Activated effector memory CD4-positive, alpha-beta T cell treated with Interleukin-2 at 50 U/mL for 16 hours (primary cell): ENCODE measurements at places on chromosomes 12 and 14.

DNA sequence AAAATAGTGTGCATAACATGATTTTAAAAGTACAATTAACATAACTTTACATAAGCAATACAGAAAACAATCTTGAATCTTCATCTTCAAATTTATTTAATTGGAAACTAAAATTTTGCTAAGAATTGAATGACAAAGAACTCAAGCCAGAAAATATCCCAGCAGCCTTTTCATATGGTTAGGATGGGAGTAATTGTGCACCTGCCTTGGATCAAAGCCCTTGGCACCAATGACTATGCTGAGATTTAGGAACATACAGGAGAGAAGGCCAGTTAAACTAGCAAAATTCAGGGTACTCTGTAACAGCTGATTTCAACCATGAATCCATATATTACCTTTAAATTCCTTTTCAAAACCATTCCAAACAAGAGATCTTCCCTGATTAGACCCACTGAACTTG lies 5.8 kb downstream of the KERA start:
- no peak for DNase-seq

DNA sequence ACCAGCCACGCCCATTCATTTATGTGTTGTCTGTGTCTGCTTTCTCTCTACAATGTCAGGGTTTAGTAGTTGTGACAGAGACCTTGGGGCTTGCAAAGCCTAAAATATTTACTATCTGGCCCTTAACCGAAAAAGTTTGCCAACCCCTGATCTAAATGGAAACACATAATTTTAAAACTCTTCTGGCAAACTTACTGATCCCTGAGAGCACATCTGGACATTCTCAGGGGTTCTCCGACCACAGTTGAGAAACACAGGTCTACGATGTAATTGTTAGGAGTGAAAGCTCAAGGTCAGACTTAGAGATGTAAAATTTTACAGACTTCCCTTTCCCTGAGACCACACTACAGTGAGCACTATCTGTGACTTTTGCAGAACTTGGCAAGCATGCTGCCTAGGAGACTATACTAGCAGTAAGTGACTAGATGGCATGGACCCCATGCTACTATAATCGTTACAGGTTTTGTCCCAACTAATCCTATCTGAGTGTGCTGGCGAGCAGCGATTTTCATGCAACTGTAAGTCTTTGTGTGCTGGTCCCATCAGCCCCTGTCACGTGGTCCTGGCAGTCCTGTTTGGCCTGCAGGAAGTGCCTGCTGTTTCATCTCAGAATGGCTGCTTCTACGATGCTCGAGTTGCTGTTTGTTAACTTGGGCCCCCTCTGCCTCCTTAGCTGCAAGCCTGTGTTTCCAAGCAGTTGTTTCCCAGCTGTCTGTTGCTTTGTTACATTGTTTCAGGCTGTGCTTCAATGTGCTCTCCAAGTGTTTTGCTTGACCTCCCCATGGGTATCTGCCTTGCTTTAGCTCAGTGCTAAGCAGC lies 21.6 kb downstream of the TMTC2 start:
- DNase-seq, result no peak

DNA sequence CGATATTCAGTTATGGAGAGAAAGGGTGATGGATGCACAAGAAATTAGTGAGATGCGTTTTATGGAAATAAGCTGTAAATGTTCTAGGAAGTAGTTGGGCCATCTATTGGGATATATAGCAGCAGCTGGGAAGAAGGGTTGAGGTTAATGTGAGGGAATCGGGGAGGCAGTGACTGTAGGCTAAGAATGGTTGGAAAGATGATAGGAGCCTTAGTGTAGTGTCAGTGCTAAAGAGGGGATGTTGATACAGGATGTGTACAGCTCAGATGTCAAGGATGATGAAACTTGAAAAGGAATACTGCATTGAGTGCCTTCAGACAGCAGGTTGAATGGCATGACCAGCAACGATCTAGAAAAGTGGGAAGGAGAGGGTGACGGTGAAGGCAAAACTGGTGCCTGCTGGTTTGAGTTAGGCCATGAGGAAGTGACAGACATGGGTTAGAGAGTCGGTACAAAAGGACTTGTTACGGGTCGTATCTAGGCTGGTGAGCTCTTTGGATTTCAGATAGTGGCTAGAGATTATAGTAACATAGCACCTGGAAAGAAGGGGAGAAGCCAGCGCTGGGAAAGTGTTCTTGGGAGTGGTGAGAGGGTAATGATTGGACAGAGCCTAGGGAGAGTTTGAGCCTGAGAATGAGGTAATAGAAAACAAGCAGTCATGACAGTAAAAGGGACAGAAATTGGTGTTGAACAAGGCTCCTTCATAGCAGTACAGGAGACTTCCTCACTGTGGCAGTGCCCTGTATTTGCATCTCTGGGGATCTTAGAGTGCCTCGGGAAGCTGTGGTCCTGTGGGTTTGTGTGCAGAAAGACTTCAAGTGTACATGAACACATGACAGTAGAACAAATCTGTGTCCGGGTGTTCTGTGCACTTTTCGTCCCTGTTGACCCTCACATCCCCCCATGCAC lies 9.6 kb downstream of the MARS1 start:
- DNase-seq, result no peak

- no peak for DNase-seq
These were observed 24.2 kb downstream of the GNPNAT1 start for GRCh38 chr14:52767058-52767833.

GRCh38 chr14:59096303-59096702 lies 92.2 kb upstream of the DAAM1 start:
- no peak for DNase-seq

GRCh38 chr14:30297876-30298795 lies 260.8 kb upstream of the G2E3 start:
- no peak for DNase-seq

- no peak for DNase-seq
These were observed 1.3 kb downstream of the SENP1 start for GRCh38 chr12:48104531-48104930.

GRCh38 chr14:102848830-102849525 lies 71.7 kb downstream of the TRAF3 start:
- no peak for DNase-seq

GRCh38 chr14:50901361-50901760 lies 29.5 kb downstream of the ABHD12B start:
- no peak for DNase-seq

GRCh38 chr12:68854554-68854953 lies 46.6 kb downstream of the MDM2 start:
- no peak for DNase-seq

- DNase-seq, result no peak
These were observed 14.2 kb downstream of the ATXN2 start for GRCh38 chr12:111584959-111585358.

DNA sequence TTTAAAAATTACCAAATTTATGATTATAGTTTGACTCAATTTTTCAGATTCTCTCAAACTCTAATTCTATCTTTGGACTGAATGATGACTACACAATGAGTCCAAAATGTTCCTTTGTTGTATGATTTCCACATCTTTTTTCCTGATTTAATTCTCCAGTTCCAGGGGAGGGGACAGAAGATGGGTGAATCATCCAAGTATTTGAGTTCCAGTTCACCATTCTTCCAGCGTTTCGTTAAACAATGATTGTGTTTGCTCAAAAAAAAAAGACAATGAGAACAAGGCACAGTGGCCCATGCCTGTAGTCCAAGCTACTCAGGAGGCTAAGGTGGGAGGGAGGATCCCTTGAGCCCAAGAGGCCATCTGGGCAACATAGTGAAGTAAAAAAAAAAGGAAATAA lies 23.8 kb downstream of the BAZ1A start:
- DNase-seq, result no peak

- no peak for DNase-seq
These were observed 68.2 kb downstream of the KSR2 start for GRCh38 chr12:117900561-117900960.

- no peak for DNase-seq
These were observed 30.6 kb upstream of the KICS2 start for GRCh38 chr12:64252681-64253080.

DNA sequence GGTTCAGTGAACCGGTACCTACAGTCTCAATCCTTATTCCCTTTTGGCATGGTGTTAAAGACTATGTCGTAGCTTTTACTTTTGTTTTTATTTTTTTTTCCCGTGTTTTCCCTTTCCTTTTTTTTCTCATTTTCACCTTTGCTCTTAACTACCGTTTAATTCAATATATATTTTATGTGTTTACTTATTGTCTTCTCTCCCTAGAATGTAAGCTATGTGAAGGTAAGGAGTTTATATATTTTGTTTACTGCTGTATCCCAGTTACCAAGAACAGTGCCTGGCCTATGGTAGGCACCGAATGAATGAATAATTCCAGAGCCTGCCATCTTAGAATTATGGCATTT lies 261 bp upstream of the MLH3 start:
- no peak for DNase-seq

- no peak for DNase-seq
These were observed 23.8 kb downstream of the SLC38A1 start for GRCh38 chr12:46244997-46245396.

- no peak for DNase-seq
These were observed 7.5 kb upstream of the ZFP36L1 start for GRCh38 chr14:68800390-68800789.

GRCh38 chr14:94284221-94284620 lies 8.8 kb downstream of the SERPINA10 start:
- no peak for DNase-seq

DNA sequence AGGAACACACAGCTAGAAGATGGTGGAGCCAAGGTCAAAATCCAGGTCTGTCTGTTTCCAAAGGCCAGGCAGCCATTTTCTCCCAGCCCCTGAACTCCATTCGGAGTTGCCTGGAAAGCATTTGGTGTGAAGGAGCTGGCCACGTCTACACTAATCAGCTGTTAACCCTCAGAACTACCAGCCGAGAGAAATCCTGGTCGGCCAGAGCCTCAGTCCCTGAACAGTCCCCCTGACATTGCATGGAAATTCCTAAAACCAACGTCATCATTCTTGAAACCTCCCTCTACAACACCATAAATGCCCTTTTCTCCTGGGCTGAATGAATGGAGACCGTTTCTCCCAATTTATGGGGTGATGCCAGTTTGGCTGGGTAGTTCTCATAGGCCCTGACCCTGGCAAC lies 245.6 kb downstream of the SLC41A2 start:
- no peak for DNase-seq

- DNase-seq, result no peak
These were observed 65.3 kb downstream of the PDE6H start for GRCh38 chr12:15038137-15038536.

DNA sequence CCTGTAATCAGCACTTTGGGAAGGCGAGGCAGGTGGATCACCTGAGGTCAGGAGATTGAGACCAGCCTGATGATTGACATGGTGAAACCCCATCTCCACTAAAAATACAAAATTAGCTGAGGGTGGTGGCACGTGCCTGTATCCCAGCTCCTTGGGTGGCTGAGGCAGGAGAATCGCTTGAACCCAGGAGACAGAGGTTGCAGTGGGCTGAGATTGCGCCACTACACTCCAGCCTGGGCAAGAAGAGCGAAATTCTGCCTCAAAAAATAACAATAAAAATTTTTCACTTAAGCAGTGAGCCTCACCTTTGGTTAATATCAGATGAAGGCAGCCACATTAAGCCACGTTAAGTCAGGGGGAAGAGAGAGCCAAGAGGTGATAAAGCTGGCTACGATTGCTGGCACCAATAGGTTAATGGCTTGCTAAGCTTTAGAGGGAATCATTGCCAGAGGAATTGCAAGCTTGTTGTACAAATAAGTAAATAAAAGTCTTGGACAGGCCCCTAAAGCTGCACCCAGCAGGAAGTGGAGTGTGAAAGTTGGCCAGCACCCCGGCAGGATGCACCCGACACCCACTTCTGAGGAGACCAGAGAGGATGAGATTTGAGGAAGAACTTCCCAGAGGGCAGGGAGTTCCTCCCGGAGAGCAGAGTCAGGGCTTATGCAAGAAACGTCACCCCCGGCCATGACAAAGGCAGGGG lies 41.3 kb upstream of the TESC start:
- DNase-seq, result no peak

DNA sequence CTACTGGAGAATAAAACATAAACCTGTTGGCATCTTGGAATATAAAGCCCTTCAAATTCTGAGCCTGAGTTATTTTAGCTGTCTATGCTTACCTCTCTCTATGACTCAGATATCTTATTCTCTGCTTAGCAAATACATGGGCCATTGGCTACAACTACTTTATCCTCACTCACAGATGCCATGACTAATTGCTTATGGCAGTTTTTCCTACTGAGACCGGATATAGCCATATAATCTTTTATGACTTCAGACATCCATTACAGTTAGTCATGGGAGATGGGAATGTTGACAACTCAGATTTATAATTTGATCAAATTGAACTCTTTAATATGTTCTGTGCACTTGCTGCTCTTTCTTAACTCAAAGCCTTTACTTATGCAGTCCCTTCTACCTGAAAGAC lies 502.4 kb upstream of the ATP2B1 start:
- DNase-seq, result no peak

- no peak for DNase-seq
These were observed 277.9 kb downstream of the SSPN start for GRCh38 chr12:26473291-26473690.

GRCh38 chr14:74511966-74512830 lies 18.6 kb downstream of the ISCA2 start:
- DNase-seq, result no peak

DNA sequence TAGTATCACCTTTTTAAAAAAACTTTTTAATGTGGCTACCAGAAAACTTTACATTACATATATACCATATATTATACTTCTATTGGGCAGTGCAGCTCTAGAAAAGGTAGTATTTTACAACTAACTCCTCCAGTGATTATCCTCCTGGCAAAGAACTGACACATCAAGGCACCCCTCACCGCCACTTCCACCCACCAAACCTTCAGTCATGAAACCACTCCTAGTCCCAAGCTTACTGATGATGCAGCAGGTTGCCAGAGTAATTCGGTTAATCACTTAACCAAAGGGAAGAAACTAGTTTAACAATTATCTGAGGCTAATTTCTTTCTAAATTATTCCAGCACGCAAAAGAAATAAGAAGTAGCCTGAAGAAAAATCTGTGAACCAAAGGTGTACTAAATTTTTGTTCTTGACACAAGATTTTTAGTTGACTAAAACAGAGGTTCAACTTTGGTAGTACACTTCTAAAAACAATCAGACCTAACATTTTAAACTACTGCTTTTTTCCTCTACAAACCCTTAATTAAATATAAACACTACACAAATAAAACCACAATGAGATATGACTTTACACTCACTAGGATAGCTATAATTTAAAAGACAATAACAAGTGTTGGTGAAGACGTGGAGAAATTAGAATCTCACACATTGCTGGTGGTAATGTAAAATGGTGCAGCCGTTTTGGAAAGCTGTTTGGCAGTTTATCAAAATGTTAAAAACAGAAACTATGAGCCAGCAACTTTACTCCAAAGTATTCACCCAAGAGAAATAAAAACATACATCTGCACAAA lies 16.7 kb downstream of the SPPL3 start:
- no peak for DNase-seq
